Adrenal gland (tissue), 19 donors: ENCODE measurements at places on chromosomes 4 and X.

DNA sequence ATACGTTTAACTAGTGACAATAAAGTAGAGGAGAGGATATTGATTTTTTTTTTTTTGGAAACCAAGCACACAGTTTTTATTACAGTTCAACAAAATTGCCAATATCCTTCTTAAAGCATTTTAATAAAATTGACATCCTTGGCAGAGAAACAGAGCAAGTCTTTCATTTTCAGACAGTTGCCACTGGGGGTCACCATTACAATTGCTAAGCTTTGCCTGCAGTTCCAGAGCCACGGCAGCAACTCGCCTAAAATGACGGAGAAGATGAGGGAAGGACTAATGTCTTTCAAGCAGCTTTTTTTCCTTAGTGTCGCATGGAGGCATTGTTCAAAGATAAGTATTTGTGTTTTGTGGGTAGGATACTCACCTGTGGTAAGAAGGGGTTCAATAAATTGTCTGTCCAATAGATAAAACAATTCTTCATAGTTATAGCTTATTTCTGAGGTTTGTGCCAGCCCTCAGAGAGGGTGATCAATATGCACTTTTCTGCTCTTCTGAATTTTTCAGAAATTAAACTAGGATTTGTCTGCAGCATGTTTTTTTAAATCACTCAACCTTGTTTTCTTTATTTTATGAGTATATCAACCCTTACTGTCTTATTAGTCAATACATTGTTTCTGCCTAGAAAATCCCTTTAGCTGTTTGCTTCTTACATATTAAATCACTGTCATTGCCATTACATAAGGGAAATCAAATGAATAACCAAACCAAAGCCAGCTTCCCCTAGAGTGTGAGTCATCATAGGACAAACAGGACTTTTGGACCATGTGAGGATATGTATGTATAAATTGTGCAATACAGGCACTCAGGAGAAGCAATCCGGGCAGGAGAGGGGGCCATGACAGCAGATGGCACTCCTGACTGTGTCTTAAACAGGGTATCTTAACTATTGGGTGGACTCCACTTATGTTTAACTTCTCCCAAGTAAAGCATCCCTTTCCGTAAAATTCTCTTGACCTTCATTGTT lies 508.1 kb upstream of the ARX start:
- no peak overlapping the region for H3K4me3 ChIP-seq
- H3K27me3 ChIP-seq = peaks cover 5% of the 10 kb centered on the region
- H3K4me1 ChIP-seq = no peaks in the 10 kb centered on the region
- peak; percentile 40 for DNase-seq
- no peak overlapping the region for H3K27ac ChIP-seq
- H3K36me3 ChIP-seq = no peaks in the 10 kb centered on the region

GRCh38 chr4:76078033-76078613 lies 3.6 kb downstream of the ART3 start:
- no peaks in the 10 kb centered on the region for H3K27me3 ChIP-seq
- no peak for DNase-seq
- no peaks in the 10 kb centered on the region for H3K4me1 ChIP-seq
- no peak overlapping the region for H3K27ac ChIP-seq
- H3K36me3 ChIP-seq = no peaks in the 10 kb centered on the region
- H3K4me3 ChIP-seq = no peak overlapping the region

GRCh38 chr4:164931551-164932324 lies 45.7 kb downstream of the TRIM61 start:
- H3K27ac ChIP-seq = no peak overlapping the region
- no peaks in the 10 kb centered on the region for H3K27me3 ChIP-seq
- no peaks in the 10 kb centered on the region for H3K4me1 ChIP-seq
- no peak overlapping the region for H3K4me3 ChIP-seq
- no peaks in the 10 kb centered on the region for H3K36me3 ChIP-seq
- no peak for DNase-seq

DNA sequence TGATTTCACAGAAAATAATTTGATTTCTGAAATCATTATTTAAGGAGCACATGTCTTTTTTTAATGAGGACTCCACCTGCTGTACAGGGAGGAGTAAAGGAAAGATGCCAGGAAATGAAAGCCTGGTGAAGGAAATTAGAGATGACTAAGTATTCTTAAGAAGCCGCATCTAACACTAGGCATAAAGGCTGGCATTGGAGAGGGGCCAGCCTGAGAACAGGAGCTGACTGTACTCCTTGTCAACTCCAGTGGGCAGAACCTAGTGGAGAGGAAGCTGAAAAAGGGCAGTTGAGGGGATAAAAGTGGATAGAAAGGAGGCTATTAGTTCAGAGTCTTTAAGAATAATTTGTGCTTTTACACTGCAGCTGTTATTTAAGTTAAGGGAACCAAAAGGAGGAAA lies 393.0 kb downstream of the PPP1R2C start:
- no peak overlapping the region for H3K27ac ChIP-seq
- no peak overlapping the region for H3K4me3 ChIP-seq
- H3K27me3 ChIP-seq = peaks cover 21% of the 10 kb centered on the region
- no peak for DNase-seq
- no peaks in the 10 kb centered on the region for H3K4me1 ChIP-seq

DNA sequence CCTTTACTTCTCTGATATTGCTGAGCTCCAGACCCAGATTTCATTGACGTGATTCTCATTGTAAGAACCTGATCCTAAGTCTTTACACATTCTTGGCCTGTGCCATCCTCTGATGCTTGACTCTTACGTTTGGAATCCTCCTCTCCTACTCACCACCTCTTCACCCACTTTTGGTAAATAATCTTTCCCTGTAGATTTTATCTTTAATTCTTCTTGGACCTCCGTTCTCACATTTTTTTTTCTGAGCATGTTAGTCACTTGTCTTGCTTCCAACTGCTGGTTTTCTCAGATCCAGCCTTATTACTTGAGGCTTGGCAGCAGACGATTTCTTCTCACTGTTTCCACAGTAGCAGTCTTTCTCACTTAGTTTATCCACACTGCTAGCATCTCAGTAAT lies 12.4 kb upstream of the SH3RF1 start:
- H3K4me3 ChIP-seq = no peak overlapping the region
- no peak for DNase-seq
- no peak overlapping the region for H3K27ac ChIP-seq
- no peaks in the 10 kb centered on the region for H3K36me3 ChIP-seq
- H3K27me3 ChIP-seq = no peaks in the 10 kb centered on the region

DNA sequence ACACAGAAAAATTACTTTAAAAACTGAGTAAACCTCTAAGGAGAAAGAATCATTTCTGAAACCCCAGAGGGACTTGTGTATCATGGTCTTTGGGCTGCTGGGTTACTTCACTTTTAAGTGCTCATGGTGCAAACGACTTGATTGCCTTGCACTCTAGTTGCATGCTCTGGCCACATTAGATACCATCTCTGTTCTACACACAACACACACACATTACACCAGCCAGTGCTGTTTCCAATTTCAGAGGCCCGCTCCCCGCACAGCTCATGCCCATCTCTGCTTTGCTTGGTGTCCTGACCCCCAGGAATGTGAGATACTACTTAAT lies 2.1 kb downstream of the PPP3CA start:
- no peak overlapping the region for H3K27ac ChIP-seq
- peaks cover 5% of the 10 kb centered on the region for H3K4me1 ChIP-seq
- H3K4me3 ChIP-seq = peak overlapping the region; percentile 90
- no peak for DNase-seq
- no peaks in the 10 kb centered on the region for H3K36me3 ChIP-seq

GRCh38 chrX:276581-277201 lies 4.5 kb upstream of the PLCXD1 start:
- peak; percentile 61 for DNase-seq
- no peaks in the 10 kb centered on the region for H3K36me3 ChIP-seq
- H3K4me3 ChIP-seq = no peak overlapping the region
- H3K4me1 ChIP-seq = peaks cover 6% of the 10 kb centered on the region

DNA sequence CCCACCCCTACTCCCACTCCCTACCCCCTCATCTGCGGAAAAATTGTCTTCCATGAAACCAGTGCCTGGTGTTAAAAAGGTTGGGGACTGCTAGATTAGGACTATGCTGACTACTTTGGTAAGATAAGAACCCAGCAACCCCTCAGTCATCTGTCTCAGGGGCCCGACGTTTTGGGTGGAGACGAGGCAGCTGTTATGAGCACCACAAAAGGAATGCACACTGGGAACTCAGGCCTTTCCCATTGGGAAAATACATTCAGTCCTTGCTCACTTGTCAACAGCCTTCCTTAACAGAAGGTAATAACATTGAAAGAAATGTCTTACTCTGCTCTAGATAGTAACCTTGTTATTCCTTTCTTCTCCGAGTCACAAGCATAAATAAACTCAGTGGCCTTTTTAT lies 310.8 kb downstream of the AFF2 start:
- no peak overlapping the region for H3K4me3 ChIP-seq
- H3K4me1 ChIP-seq = no peaks in the 10 kb centered on the region
- peaks cover 4% of the 10 kb centered on the region for H3K27me3 ChIP-seq

GRCh38 chr4:41013746-41014145 lies 200.6 kb downstream of the APBB2 start:
- no peaks in the 10 kb centered on the region for H3K36me3 ChIP-seq
- no peaks in the 10 kb centered on the region for H3K4me1 ChIP-seq
- no peaks in the 10 kb centered on the region for H3K27me3 ChIP-seq
- no peak overlapping the region for H3K27ac ChIP-seq
- DNase-seq = no peak

DNA sequence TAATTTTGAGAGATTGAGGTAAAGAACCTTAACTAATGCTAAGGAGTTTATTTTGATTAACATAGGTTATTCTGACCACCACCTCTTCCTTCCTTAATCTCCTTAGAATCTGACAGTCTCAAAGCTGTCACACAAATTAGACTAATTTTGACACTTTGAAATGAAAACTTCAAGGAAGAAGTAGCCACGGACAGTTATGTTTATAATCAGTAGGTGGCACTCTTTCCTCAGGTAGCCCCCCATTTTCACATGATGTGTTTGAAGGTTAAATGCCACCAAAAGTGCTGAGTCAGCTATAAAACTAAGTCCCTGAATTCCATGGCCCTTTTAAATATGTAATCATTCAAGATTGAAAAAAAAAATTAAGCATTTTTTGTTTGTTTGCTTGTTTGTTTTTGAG lies 22.4 kb downstream of the TMEM33 start:
- H3K4me1 ChIP-seq = no peaks in the 10 kb centered on the region
- no peak for DNase-seq
- H3K27me3 ChIP-seq = no peaks in the 10 kb centered on the region
- H3K36me3 ChIP-seq = peaks cover 15% of the 10 kb centered on the region
- no peak overlapping the region for H3K27ac ChIP-seq

GRCh38 chrX:8447368-8447767 lies 17.3 kb upstream of the VCX3B start:
- no peaks in the 10 kb centered on the region for H3K27me3 ChIP-seq
- no peak for DNase-seq
- H3K4me3 ChIP-seq = no peak overlapping the region
- H3K27ac ChIP-seq = no peak overlapping the region
- H3K36me3 ChIP-seq = no peaks in the 10 kb centered on the region

DNA sequence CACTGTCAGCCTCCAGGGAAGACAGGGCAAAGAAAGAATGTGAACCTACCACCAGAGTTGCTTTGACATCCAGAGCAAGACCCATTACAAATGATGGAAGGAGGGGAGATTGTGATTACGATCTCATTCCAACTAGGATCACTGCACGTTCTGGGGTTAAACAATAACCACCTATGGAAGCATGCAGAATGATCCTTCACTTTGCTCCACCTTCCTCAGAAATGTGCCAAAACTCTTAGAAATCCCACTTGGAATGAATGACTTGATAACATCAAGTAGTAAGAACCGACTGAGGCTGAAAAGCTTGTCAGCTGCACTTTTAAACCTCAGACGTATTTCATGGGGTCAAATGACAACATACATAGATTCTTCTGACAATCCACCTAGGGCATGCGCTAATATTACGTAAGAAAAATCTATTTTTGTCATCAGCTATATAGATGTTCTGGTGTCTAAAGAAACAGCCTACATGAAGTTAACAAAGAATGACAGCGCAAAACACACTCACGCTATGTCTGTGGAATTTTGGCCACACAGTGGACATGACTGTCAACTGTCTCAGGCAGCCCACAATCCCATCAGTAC lies 3.5 kb upstream of the STS start:
- no peaks in the 10 kb centered on the region for H3K27me3 ChIP-seq
- no peaks in the 10 kb centered on the region for H3K36me3 ChIP-seq
- no peak overlapping the region for H3K27ac ChIP-seq

DNA sequence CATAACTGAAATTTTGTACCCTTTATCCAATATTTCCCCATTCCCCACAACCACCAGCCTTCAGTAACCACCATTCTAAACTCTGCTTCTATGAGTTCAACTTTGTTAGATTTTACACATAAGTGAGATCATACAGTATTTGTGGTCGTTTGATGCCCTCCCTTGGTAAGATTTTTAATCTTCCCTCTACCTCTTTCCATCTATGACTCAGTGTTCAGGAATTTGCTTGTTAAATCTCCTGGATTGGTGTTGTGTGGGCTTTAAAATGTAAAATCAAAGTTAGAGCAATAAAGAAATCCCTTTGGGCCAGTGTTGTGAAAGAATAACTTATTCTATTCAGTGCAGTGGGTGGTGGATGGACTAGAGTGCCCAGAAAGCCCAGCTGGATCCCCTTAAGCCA lies 37.4 kb downstream of the SLC16A2 start:
- H3K36me3 ChIP-seq = no peaks in the 10 kb centered on the region
- H3K4me3 ChIP-seq = no peak overlapping the region
- no peaks in the 10 kb centered on the region for H3K27me3 ChIP-seq
- peaks cover 4% of the 10 kb centered on the region for H3K4me1 ChIP-seq
- H3K27ac ChIP-seq = no peak overlapping the region

DNA sequence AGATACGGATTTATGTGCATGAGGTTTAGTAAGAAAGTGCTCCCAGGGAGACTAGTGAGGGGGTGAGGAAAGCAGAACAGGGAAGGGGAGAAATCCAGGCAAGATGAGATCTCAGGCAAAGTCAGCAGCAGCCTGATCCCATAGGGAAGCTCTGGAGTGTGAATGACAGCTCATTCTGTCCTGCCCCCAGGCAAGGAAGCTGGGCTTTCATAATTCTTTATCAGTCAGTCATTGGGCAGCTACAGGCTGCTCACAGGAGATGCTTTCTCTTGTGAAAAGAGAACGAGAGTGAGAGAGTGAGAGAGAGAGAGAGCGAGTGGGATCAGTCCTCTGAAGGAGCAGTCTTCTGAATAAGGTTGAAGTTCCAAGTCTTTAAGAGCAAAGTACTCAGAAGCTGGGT lies 48.1 kb downstream of the SRPX start:
- no peaks in the 10 kb centered on the region for H3K36me3 ChIP-seq
- peaks cover 8% of the 10 kb centered on the region for H3K27me3 ChIP-seq
- H3K4me1 ChIP-seq = no peaks in the 10 kb centered on the region

- H3K4me3 ChIP-seq = no peak overlapping the region
- H3K27me3 ChIP-seq = no peaks in the 10 kb centered on the region
- no peak for DNase-seq
- H3K36me3 ChIP-seq = no peaks in the 10 kb centered on the region
These were observed 306.1 kb upstream of the FAM241A start for GRCh38 chr4:111839141-111839540.
